ENCODE measurements at places on chromosomes 3 and 15. TPM values are rescaled to one million over a fixed set of nuclear protein-coding genes. Genes with fewer than 3 reads are reported as not detected.

SLCO2A1 gene
- total RNA-seq = 0.02 TPM

MYZAP gene
- 0.91 TPM for total RNA-seq

SETD5 gene
- total RNA-seq = 39.2 TPM

P4HTM gene
- 17.7 TPM for total RNA-seq

ARPP21 gene
- total RNA-seq = 0.32 TPM

RARB gene
- total RNA-seq = 10.3 TPM

GRAMD2A gene
- total RNA-seq = 0.12 TPM

GPR176 gene
- 11.4 TPM for total RNA-seq

GASK1A gene
- total RNA-seq = not detected

Measured in A549 treated with Mapracorat at 1 μM for 4 hours (cell line).